ENCODE measurements at places on chromosomes 5 and 9. TPM values are rescaled to one million over a fixed set of nuclear protein-coding genes. Genes with fewer than 3 reads are reported as not detected.

Gene PCDHB9
- total RNA-seq = not detected

Gene SERF1B
- 71.7 TPM for total RNA-seq

Gene BSPRY
- total RNA-seq = not detected

Gene PTGDS
- total RNA-seq = 0.56 TPM

Gene OLFML2A
- 24.0 TPM for total RNA-seq

Gene MEGF10
- total RNA-seq = not detected

Gene GRIA1
- total RNA-seq = not detected

Gene STK32A
- 0.23 TPM for total RNA-seq

Gene PALM2AKAP2
- 0.06 TPM for total RNA-seq

Gene FAM153A
- total RNA-seq = not detected

Gene SHOC1
- total RNA-seq = not detected

Gene WDR31
- total RNA-seq = 1.3 TPM

Gene BRINP1
- 0.16 TPM for total RNA-seq

Gene ACOT12
- not detected for total RNA-seq

Gene LCN15
- 0.26 TPM for total RNA-seq

Gene OBP2B
- not detected for total RNA-seq

Gene RAD1
- 34.6 TPM for total RNA-seq

Gene ANKRD31
- 0.06 TPM for total RNA-seq

Gene TDRD7
- 13.0 TPM for total RNA-seq

Gene TEX48
- total RNA-seq = not detected

Gene ADAMTS2
- total RNA-seq = 0.07 TPM

Gene PCDHB11
- total RNA-seq = 0.20 TPM

Gene GAS1
- total RNA-seq = 0.22 TPM

Gene ZBTB26
- total RNA-seq = 2.3 TPM

Gene ANXA2R
- total RNA-seq = 3.2 TPM

Gene OSMR
- total RNA-seq = 77.8 TPM

Gene CD72
- total RNA-seq = 0.19 TPM

Gene CCDC187
- total RNA-seq = 0.04 TPM

Gene SURF2
- total RNA-seq = 36.5 TPM

Gene C9orf57
- not detected for total RNA-seq

Gene F2RL1
- total RNA-seq = 272 TPM

Gene C5orf63
- total RNA-seq = 3.9 TPM

Gene DRD1
- 0.24 TPM for total RNA-seq

Gene TAF11L14
- not detected for total RNA-seq

Gene SH3TC2
- 0.23 TPM for total RNA-seq

Gene FOXD4L4
- total RNA-seq = 0.13 TPM

Gene SVEP1
- total RNA-seq = 2.1 TPM

Gene TMC1
- total RNA-seq = not detected

Gene CDC20B
- total RNA-seq = 0.08 TPM

Gene FAM78A
- 0.48 TPM for total RNA-seq

Gene MYOZ3
- not detected for total RNA-seq

Gene TERT
- total RNA-seq = 1.4 TPM

Gene GPR21
- not detected for total RNA-seq

Gene ADAMTS16
- 1.4 TPM for total RNA-seq

Gene LAMC3
- 2.0 TPM for total RNA-seq
